Gastrocnemius medialis (tissue), 4 donors: ENCODE measurements at places on chromosomes 6 and 20.

DNA sequence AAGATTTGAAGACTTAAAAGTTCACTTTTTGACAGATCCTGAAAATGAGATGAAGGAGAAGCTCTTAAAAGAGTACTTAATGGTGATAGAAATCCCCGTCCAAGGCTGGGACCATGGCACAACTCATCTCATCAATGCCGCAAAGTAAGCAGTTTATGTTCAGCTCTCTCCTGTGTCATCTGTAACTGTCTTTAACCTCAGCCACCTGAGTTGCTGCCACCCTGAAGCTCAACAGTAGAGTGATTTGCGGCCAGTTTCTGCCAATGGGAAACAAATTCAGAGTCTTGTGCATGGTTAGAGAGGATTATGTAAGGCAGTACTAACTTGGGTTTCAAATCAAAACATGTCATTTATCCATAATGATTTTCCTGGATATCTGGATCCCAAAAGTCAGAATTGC, 10.1 kb downstream of the TNFAIP3 start:
- DNase-seq: no peak

GRCh38 chr6:34239500-34239825, 2.8 kb downstream of the HMGA1 start:
- no peak for DNase-seq

DNA sequence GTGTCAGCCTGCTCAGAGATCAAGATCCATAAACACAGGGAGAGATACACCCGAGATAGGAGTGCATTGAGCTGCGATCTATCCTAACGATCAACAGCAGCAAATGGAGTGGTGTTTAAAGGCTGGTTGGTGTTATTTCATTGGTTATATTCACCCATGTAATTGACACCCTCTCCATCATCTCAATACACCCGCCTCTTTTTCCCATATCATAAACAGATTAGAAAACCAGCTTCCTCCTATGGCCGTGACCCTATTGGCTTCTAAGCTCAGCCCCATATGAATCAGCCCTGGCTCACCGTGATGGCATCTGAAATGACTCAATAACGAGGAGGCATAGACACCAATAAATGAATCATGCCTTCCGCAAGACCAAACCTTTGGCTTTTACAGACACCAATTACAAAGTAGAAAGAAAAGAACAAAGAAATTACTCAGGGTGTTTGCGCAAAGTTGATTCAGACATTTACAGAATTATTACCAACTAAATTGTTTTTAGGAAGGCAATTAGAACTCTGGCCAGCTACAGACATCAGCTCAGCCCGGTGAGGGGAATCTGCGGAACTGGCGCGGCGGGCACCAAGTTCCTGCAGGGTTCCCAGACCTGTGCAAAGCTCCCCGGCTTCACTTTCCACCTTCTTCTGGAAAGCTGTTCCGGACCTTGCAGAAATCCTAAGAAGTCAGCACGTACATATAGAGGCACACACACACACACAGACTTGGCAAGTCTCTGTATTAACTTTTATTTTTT, 11.5 kb downstream of the PMEPA1 start:
- DNase-seq: no peak

- DNase-seq: no peak
Measured at GRCh38 chr20:35190556-35190955, 18.7 kb downstream of the PROCR start.

DNA sequence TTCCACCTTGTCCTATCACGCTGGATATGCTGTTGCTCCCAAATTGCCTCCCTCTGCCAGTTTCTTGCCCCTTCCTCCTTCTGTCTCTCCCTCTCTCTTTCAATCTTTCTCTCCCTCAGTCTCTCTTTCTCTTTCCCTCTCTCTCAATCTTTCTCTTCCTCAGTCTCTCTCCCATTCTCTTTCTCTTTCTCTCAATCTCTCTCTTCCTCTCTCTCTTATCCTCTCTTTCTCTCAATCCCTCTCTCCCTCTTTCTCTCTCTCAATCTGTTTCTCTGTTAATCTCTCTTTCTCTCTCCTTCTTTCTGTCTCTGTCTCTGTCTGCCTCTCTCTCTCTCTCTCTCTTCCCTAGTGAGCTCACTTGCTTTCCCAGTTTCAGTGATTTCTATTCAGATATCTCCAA, 245.8 kb downstream of the ESR1 start:
- no peak for DNase-seq

- peak; percentile 21 for DNase-seq
Measured at GRCh38 chr6:159826968-159827647, 27.0 kb downstream of the PNLDC1 start.
